ENCODE measurements at places on chromosomes 7 and 10.

- no peak for DNase-seq
Measured at GRCh38 chr10:43125274-43125845, 12.9 kb upstream of the CSGALNACT2 start.

GRCh38 chr10:129962031-129962871, 1.8 kb downstream of the EBF3 start:
- no peak for DNase-seq

DNA sequence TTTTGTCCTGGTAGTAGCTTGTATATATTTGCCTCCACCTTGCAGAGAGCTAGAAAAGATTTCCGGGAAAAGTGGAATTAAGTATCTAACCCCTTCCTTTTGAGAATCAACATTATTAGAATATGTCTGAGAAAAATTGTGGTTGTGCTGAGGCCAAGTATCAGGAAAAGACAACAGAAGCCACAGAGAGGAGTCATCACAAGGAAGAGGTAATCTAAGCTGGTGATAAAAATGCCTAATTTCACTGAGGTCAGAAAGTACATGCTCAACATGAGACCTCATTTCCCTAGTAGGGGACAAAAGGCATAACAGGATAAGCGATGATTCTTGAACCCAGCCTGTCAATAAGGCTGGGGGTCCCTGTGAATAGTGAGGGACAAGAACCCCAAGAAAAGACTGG, 97.0 kb upstream of the PDE1C start:
- DNase-seq = no peak

DNA sequence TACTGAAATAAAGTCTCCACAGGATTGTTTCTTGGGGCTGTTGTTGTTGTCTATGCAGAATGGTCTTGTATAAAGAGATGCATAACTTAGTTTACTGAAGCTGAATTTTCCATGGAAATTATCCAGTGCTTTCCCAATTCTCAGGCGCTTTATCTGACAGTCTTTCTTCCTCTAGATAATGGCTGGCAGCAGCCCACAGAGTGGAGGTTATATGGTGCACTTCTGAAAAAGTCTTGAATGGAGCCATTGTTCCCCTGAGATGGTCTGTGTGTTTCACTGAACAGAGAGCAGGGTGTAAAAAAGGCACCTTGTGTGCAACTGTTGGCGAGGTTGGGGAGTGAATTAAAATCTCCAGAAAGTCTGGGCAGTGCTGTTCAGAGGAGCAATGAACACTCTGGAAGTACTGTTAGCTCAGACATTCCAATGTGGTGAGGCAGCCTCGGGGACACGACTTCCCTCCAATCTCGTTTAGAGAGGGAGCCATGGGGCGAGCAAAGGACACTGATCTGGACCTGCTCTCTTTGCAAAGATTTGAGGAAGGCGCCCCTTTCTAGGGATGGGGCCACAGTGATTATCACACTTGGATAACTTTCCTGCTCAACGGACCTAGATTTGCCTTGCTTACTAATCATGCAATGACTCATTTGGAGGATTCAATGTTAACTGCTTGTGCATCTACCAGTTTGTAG, 2.0 kb upstream of the PLCE1 start:
- no peak for DNase-seq

GRCh38 chr7:107396990-107397389, 72.9 kb upstream of the GPR22 start:
- DNase-seq = no peak

DNA sequence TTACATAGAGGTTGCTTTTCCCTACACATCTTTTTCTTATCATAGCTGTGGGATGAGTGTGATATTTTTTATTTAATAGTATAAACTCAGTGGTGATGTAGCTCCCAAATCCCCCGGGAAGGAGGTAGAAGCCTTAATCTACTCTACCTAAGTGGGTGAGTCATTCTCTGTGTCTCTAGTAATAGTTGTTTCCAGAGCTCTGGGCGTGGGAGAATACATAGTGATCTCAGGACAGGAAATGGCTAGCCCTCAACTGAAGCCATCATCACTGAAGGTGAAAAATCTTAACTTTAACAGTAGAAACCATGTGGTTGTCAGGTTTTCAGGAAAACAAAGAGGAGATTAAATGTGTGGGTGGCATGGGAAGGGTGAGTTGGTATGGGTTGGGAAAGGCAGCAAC, 278.4 kb downstream of the ANKRD30A start:
- DNase-seq = no peak

DNA sequence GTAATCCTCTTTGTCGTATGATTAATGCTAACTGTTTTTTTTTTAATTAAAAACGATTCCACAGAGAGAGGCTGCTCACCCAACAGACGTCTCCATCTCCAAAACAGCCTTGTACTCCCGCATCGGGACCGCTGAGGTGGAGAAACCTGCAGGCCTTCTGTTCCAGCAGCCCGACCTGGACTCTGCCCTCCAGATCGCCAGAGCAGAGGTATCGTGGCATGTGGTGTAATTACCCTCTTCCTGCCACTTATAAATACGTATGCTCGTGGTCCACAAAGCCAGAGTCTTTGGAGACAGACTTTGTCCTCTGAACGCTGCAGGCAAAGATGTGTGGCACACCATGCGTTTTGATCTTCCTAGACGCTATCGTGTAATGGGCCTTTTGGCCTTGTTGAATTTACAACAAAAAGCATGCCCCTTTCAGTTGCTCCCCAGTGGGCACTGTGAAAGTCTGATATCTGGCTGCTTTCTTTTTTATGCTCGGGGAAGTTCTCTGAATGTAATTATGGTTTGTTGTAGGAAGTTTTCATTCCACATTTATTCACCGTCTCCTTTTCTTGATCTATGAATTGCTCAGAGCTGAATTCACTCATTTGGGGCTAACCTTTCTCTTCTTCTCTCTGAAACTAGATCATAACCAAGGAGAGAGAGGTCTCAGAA, 33.6 kb upstream of the BTBD16 start:
- no peak for DNase-seq

DNA sequence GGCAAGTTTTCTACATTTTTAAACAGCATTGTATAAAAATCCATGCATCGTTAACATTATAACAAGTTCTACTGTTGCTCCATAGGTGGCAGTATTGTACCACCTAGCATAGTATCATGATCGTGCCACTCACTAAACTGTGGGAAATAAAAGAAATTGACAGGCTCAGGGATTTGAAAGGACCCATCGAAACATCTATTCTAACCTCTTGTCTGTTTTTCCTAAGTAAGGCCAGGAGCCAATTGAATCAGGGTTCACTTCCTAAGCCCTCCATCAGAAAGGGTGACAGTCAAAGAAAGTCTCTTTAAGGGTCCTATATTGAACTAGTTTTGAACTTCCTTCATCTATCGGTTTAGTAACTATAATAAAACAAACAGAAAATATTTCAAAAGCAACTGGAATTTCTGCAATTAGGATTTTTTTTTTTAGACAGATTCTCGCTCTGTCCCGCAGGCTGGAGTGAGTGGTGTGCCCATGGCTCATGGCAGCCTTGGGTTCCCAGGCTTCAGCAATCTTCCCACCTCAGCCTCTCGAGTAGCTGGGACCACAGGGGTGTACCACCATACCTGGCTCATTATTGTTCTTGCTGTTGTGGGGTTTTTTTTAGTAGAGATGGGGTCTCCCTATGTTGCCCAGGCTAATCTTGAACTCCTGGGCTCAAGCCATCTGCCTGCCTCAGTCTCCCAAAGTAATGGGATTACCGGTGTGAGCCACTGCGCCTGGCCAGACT, 9.4 kb downstream of the HACD1 start:
- peak; percentile 61 for DNase-seq

DNA sequence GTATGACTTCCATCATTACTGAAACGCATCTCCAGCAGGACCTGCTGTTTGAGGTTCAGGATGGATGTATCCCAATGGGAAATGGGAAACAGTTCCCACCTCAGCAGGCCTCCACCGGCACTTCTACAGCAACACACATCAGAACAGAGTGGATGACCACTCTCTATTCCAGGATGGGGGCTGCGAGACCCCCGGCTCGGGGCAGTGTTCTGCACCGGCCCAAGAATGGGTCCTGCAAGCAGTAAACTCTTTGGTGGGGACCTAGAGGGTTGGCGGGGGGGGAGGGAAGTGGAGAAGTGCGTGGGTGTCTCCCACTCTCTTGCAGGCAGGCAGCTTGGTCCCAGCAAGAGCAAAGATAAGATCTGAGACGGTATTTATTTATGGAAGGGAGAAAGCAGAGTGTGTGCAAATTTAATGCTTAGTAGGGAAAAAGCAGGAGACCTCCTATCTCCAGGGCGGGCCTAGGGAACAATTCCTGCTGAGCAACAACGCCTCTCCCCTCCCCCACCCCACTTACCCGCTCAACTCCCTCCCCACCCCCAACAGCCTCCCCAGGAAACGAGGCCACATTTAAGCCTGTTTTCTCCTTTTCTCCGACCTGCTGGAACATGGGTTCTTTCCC, 4.0 kb downstream of the SFMBT2 start:
- no peak for DNase-seq

- no peak for DNase-seq
Measured at GRCh38 chr10:119296703-119297102, 89.3 kb downstream of the GRK5 start.

GRCh38 chr7:45233249-45233775, 75.7 kb downstream of the RAMP3 start:
- DNase-seq = no peak

DNA sequence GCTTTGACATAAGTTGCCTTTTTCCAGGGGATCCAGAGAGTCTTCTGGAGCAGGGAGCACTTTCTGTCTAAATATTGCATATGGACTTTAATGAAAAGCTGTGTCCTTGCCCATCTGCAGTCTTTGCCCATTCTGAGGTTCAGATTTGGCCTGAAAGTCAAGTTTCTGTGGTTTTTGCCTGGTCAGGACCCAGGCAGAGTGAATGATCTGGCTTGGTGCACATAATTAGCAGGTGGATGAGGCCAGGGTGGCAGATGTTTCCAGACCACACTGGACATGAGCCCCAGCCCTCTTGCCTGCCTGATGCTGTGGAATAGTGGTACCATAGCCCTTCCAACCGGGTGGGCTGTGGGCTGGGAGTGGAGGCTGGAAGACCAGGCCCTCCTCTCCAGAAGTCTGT, 11.0 kb downstream of the HECW1 start:
- no peak for DNase-seq

DNA sequence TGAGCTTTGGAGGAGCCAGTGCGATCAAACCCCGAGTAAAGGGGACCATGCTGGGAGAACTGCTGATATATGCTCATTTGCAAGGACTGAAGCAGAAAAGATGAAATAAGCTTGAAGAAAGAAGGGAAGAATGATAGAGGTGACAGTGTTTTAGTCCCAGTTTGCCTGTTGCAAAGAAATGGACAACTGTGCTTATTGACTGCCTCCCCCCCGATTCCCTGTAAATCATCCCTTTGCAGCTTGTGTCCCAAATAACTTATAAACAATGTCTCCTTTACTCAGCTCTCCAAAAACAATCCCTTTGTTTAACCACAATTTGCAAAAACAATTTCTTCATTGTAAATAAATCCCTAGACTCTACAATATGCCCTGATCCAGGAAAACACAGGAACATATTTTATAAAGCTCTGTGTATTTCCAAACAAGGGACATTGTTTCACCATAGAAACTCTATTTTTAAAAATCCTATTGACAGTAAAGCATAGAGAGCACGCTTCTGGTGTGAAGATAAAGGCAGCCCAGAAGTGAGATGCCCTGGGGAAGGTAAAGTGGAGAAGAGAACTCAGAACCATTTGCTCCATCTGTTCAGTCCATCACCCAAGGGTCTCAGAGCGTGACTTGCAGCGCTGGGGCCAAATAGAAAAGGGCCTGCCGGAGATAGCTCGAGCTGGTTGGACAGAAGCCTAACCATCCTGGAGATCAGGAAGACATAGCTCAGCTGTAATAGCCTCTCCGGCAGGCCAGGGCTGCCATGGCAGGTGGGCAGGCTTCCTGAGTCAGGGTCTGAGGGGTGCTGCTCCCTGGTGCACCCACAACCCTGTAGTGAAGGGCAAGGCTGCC, 280.5 kb downstream of the WDR11 start:
- DNase-seq = no peak

DNA sequence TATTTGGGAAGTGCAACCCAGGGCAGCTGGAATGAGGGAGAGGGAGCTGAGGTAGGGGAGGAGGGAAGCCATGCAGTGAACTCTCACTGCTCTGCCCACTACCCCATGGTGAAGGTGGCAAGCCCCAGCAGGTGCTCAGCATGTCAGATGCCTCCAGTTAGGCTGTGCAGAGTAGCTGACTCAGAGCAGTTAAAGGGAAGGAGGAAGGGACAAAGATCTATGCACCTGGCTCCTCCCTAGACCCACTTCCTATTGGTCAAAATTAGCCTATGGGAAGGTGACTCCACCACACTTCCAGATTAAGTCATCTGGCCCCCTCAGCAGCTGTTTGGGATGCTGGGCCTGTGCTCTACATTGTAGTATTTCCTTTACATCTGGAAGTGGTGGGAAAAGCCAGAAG, 125.7 kb upstream of the MTPN start:
- DNase-seq = no peak

DNA sequence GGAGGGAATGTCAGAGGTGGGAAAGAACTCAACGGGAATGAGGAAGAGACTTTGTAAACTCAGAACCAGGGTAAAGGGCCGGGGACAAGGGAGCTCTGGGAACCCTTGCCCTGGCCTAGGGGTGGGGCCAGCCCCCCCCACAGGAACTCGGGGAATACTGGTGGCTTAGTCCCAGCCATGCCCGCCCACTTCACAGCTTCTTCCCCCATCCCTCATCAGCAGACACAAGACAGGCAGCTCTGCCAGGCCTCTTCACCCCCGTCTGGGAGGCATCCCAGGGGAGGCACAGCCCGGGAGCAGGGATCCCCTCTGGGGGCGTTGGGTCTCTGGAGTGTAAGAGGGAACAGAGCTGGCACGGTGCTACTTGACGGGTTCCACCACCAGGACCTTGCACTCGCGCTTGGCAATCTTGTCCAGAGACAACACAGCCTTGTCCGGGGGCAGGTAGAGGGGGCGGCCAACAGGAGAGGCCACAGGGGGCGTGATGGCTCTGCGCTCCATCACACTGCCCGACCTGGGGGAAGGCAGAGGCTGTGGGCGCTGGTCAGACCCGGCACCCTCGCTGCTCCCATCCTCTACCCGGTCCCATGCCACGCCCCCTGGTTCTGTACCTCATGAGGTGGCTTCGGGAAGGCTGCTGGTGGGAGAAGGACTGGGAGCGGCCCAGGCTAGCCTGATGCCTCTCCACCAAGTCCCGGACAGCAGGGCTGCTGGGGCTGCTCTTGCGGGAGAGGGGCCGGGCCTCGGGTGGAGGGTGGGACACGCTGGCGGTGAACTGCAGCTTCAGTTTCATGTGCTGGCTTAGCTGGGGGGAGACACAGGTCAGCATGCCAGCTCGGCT, 3.7 kb downstream of the TRAPPC14 start:
- no peak for DNase-seq

- DNase-seq = no peak
Measured at GRCh38 chr10:120204877-120205276, 252.2 kb upstream of the PLPP4 start.

DNA sequence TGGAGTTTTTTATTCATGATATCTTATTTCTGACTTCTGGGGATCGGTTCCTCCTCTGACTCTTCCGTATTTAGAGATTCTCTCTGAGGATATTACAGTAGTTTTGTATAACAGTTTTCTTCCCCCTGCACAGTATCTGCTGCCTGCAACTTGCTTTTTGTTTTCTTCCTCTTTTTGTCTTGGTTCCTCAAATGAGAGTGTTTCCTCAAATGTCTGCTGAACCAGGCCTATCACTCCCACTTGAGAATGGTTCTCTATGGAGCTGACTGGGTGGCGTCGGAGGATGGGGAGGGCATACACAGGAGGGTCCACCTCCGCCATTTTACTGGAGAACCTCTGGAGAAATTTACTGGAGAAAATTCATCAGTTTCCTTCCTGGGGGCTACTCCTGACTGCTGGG, 27.7 kb downstream of the ARHGAP22 start:
- no peak for DNase-seq
